ENCODE measurements at places on chromosomes 7 and 10.
A peak's percentile ranks its signal among the peaks of the same experiment; 100 is the strongest.

GRCh38 chr10:131855461-131856401, 45.1 kb upstream of the PPP2R2D start:
- DNase-seq: peak; percentile 45

- no peak for DNase-seq
Measured at GRCh38 chr10:44811072-44811471, 100.1 kb upstream of the TMEM72 start.

GRCh38 chr7:157710396-157710795, 373.6 kb downstream of the DNAJB6 start:
- no peak for DNase-seq

DNA sequence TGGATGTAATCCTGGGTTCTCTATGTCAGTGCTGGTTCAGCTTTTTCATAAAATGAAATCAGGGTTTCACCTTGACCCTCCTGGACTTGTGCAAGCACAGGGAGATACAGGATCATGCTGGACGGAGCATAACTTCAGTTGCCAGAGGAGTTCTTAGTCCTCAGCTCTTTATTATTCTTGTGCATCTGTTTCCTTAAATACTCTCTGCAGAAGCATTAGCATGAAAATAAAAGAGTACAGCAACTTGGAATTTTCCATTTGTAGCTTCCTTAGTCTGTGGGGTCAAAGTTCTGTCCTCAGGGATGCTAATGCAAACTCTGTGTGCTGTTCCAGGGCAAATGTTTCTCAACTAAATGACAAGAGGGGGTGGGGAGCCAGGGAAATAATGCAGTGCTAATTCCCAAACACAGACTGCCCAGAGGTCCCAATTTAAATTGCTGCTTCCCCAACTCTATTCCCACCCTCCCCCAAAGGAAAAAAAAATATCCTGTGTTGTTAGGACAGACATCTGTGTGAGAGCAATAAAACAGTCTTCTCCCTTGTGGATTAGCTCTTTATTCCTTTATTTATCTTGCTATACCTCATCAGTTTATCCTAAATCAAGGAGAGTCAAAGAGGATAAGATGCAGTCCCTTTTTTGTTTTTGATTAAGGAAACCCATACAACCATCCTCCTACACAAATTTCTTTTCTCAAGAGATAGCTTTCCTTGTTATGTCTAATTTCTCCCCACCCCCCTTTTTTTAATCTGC, 905.0 kb downstream of the LRMDA start:
- no peak for DNase-seq

GRCh38 chr7:135666846-135667245, 4.5 kb downstream of the STMP1 start:
- DNase-seq: no peak

DNA sequence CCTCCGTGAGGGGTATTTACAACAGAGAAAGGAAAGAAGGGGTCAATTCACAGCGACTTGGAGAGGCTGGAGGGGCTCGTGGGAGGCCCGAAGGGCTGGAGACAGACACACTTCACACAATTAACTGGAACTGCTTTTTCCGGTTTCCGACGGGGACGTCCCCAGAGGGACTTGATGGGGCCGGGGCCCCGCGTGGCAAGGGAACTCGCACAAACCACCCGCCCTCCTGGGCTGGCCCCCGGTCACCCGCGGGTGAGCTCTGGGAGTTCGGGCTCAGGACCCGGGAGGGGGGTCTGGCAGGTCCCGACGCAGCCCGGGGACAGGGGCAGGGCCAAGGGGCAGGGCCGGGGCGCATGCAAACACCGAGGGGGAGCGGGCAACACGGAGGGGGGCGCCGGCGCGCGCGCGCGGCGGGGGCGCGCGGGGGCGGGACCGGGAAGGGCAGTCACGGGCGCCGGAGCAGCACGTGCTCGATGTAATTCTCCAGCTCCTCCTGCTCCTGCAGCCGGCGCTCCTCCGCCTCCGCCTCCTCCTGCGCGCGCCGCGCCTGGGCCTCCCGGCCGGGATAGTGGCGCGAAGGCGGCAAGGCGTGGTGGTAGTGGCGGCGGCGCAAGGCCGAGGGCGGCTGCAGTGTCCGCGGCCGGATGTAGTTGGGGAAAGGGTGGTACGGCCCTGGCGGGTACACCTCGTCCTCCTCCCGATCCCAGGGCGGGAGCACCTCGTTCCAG, 2.7 kb downstream of the VGF start:
- no peak for DNase-seq

DNA sequence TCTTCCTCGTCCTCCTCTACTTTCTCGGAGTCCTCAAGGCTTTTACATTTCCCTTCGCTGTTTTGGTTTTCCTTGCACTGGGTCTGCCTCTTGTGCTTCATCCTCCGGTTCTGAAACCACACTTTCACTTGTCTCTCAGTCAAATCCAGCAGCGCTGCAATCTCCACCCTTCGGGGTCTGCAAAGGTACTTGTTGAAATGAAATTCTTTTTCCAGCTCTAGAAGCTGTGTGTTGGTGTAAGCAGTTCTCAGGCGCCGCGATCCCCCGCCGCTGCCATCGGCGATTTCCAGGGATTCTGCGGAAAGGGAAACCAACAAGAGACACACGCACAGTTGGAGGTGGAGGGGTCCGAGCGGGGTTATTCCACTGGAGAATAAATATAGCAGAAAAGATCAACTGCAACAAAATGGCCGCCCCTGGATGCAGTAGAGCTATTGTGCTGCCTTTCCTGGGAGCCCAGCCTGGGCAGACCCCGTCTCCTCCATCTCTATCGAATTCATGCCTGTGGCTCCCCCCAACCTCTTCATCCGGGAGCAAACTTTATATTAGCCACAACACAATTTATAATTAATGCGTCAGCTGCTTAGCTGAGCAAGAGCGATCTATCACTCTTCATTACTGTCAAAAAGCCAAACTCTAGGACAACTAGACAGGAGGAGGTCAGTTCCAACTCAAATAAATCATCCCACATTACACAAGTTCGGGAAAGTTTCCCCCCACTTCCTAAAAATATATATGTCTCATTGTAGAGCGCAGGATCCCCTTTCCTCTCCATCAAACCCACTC, 1.1 kb downstream of the HOXA2 start:
- DNase-seq: no peak

GRCh38 chr7:155425887-155426286, 32.0 kb upstream of the EN2 start:
- DNase-seq: no peak

DNA sequence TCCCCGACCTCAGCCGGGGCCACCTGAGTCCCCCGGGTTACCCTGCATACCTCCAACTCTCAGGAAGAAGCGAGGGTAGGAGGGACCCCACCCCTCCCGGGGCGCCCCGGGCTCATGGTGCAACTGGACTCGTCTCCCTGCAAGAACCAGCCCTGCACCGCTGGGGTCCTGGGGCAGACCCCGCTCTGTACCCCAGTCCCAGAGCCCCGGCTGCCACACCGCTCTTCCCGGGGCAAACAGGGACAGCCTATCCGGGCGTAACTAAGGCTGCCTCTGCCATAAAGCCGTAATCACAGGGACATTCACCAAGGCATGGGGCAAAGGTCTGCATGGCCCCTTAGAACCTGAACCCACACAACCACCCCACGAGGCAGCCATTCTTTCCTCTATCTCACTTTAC, 6.7 kb upstream of the MAFK start:
- no peak for DNase-seq

GRCh38 chr10:130076681-130077080, 33.9 kb downstream of the C10orf143 start:
- DNase-seq: no peak

DNA sequence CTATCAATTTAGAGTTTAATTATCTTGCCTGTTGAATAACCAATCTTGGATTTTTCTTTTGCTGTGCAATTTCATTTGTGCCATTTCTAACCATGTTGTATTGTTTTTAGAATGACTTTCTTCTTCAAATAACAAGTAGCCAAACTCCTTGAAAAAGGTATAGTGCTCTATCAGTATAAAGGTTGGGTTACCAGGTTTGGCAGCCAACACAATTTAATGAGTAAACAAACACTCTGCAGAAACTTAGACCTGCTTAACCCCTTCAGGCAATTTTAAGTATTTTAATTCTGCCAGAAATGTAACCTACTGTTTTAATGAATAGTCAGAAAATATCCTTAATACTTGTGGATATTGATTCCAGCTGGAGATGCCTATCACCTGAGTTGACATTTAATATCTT, 299.8 kb downstream of the ARL4A start:
- no peak for DNase-seq

DNA sequence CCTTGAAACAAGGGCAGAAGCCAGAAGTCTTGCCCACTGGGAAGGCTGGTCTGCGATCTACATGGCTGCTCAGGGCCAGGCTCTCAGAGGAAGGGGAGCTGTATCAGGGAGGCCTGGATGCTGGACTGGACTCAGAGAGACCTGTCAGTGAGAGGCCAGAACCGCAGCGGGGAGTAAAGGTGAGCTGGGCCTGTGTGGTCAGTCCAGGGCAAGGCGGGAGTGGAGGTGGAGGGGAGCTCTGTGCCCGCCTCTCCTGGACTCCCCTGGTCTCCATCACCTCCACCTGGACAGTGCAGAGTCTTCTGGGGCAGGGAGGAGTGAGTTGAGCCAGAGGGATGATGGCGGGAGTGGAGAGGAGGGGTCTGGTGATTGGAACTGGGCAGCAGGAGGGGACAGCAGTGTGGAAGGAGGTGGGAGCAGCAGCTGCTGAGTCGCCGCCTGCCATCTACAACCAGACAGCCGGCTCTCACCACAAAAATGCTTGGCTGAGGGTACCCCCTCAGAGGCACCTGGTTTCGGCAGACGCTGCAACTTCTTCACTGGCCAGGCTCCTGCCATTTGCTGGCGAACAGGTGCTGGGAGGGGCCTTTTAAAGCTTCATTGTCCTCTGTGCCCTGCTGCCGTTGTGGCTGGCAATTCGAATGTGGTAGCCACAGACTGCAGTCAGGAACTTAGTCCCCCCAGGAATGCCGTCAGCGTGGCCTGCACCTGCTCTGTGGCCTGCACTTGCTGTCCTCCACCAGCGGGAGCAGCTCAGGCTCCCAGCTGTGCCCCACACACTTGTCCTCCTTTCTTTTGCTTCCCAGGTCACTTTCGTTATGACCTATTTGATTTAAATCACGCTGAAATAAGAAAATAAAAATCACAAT, 3.5 kb downstream of the RASSF4 start:
- DNase-seq: no peak

- DNase-seq: no peak
Measured at GRCh38 chr7:88888684-88889083, 93.1 kb upstream of the TEX47 start.

- DNase-seq: no peak
Measured at GRCh38 chr7:152137476-152138025, 112.1 kb downstream of the GALNT11 start.

Measured in sciatic nerve (tissue), 2 donors.